Stimulated activated CD4-positive, alpha-beta T cell treated with anti-CD3 and anti-CD28 coated beads, Interleukin-2, amount 100 ng/mL, for 24 hours (primary cell): ENCODE measurements at places on chromosomes 12 and 14.

DNA sequence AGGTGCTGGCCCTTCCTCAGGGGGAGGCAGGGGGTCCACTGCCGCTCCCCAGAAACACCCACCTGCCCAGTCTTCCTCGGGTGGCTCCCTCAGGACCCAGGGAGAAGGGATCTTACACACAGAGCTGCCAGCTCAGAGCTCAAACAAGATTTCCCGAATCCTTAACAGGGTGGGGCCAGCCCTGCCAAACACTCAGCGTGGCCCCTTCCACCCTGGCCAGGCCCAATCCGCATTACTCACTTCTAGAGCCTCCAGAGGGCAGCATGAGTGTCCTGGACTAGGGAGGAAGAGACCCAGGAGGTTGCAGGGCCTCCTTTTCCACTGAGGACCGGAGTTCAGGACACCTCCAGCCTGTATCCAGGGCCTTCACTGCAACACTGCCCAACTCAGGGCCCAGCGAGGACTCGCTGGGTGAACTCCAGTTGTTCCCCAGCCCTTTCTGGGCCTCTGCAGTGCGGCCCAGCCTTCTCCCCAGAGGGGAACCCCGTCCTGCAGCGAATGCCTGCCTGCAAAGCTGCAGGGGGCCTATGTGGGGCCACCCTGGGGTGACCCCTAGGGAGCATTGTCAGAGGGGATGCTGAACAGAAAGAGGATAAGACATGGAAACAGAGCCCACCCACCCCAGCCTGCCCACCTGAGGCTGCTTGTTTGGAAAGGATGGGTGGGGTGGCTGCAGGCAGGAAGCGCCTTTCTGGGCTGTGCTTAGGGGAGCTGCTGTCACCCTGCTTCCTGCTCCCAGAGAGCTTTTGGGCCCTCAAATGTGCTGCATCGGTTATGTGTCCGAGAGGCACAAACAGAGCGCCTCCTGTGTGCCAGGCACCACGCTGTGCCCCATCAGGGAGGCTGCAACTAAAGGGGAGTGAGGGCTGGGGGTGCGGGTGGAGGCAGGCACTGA is 43.8 kb downstream of the CCNK start:
- no peak for DNase-seq

GRCh38 chr14:65184032-65184764 is 81.9 kb upstream of the MAX start:
- DNase-seq: no peak

DNA sequence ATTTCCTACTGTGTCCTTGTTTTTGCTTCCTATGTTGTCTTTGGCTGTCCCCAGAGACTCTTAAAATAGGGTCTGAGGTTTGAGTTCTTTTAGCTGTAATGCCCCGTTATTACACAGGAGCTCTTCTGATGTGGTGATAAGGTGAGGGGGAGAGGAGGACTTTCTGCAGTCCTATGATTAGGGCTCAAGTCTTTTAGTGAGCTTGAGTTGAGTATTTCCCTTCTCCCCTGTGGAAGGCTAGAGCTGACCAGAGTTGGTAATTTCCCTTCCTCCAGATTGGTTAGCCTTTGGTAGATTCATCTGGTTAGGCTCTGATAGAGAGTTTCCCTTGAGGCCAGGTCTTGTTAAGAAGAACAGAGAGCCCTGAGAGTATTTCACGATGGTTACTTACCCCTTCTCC is 4.3 kb upstream of the HIF1A start:
- no peak for DNase-seq

DNA sequence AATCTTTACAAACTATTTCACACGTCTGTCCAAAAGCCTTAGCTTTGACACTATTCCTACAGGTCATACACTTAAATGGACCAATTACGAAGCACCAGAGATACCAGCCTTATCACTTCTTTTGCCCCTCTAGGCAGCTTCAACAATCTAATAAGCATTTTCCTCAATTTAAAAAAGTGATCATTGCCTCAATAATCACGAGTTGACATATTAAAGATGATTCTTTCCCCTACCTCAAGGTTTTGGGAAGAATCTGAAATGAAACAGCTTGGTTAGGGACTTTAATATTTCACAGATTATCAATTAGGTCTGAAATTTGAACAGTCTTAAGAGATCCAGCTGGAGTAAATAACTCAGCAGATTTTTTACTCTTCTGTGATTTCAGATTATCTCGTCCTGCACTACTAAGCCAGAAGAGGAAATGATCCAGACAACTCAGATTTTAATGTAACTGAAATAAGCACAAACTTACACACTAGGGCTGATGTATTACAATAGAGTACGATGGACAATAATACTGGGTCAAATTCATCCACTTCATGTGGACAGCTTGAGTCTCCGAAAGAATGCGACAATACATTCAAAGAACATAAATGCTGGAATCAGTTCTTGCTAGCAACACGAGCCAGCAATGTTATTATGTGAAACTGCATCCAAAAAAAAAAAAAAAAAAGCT is 15.9 kb downstream of the UBE2N start:
- DNase-seq: no peak

- DNase-seq: peak; percentile 8
Measured at GRCh38 chr14:75088566-75089373, 19.3 kb downstream of the ZC2HC1C start.
